Uterus (tissue), 4 donors: ENCODE measurements at places on chromosomes 13 and 19. TPM values are rescaled to one million over a fixed set of nuclear protein-coding genes. Genes with fewer than 3 reads are reported as not detected.

DNA sequence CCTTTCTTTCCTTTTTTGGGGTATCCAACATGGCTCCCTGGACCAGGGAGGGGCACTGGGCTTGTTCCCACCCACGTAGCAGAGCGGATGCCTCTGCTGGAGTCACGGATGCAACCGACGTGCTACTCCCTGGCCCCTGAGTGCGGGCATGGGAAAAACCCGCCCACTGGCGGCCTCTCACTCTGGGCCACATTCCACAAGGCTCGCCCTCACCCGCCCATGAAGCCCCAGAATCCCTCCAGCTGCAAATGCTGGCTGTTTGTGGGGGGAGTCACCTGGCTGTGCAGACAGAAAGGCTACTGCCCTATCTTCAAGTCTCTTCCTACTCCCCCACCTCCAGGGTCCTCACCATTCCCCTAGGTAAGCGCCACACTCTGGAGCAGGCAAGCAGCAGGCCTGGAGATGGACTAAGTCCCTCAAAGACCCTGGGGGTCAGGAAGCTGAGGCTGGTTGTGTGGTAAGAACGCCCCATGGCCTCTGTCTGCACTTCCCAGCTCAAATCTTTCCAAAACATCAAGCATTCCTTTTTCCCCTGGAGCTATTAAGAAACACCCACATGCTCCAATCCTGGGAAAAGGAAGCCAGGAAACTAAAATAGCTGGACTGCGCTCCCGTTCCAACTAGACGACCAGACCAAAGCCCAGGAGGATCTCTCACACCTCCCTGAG, 17.9 kb upstream of the EPHX3 start:
- DNase-seq, result peak; percentile 66

The GRIN3B gene
- 0.48 TPM for total RNA-seq

DNA sequence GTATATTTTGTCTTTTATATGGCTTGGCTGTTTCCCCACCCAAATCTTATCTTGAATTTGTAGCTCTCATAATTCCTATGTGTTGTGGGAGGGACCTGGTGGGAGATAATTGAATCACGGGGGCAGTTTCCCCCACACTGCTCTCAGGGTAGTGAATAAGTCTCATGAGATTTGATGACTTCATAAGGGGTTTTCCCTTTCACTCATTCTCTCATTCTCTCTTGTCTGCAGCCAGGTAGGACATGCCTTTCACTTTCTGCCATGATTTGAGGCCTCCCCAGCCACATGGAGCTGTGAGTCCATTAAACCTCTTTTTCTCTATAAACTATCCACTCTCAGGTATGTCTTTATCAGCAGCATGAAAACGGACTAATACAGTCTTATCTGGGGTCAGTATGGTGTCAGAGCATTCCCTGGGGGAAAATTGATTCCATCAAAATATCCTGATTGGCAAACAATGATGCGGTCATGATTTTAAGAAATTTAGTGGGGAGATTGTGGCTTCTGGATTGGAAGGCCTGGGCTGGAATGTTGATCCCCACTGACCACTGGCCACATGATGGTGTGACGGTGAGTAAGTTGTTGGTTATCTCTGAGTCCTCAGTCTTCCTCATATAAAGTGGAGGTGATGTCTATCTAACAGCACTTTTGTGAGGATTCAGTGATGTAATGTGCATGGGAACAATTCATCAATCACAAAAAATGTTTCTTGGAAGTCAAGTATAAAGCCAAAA, 27.5 kb upstream of the ANKRD10 start:
- no peak for DNase-seq

The CEACAM8 gene
- not detected for total RNA-seq

GRCh38 chr13:36163809-36164308, 32.7 kb upstream of the DCLK1 start:
- peak; percentile 33 for DNase-seq

DNA sequence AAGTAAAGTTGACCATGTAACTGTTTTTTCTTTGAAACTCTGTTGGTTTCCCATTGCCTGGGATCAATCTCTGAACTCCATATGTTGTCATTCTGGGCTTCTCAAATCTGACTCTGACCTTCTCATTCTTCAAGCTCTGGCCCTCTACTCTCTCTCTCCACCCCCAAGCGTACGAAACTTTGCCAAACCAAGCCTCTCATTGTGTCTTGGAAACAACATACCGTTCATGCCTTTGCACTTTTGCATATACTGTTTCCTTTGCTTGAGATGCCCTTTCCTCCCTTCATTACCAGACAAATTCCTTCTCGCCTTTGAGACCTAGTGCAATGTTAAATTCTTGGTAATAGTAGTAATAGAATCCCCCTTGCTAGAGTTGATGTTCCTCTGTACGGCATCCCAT, 113.7 kb downstream of the OLFM4 start:
- no peak for DNase-seq

GRCh38 chr13:59562924-59563323, 600.8 kb downstream of the DIAPH3 start:
- DNase-seq, result no peak

DNA sequence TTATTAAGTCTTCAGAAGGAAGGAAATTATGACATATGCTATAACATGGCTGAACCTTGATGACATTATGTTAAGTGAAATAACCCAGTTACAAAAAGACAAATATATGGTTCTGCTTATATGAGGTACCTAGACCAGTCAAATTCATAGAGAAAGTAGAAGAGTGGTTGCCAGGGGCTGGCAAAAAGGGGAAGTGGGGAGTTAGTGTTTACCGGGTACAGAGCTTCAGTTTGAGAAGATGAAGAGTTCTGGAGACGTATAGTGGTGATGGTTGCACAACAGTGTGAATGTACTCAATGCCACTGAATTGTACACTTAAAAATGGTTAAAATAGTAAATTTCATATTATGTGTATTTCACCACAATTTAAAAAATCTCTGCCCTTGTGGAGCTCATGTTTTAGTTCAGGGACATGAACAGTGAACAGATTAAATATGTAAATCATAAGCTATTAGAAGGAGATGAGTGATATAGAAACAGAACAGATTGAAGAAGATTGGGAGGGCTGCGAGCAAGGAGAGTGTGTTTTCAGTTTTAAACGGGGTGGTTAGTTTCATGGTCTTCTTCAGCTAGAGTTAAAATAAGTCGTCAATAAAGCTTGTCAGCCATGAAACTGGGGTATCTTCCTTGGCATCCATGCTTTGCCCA, 355.2 kb downstream of the KCNRG start:
- no peak for DNase-seq

DNA sequence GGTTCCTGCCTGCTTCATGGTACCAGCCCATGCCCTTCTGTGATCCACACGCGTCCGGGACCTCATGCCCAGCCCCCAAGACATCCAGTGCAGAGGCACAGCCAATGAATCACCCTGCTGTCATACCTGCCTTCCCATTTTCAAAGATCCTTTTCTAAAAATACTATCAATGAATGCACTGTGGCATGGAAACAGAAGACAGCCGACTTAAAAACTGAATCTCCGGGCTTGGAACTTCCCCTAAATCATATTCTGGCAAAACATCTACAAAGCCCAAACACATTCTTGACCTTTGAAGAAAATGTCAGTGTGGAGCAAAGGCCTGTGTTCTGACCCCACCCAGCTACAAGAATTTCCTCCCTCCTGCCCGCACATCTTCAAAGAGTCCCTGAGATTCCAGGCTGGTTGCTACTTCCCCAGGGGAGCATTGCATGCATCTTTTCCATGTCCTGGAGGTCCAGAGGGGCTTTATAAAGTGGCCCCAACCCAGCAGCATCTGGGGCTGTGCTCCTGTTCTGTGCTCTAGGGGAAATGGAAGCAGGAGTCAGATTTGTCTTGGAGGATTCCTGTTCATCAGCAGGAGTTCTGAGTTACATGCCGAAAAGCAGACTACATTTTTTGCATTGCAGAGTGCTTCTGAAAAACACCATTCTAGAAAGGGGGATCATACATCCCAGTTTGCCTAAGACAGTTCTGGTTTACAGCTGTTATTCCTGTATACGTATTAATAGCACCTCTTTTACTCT, 135.2 kb downstream of the USP12 start:
- no peak for DNase-seq

GRCh38 chr19:33438987-33439781, 65.7 kb downstream of the CEBPG start:
- DNase-seq, result no peak

The SBSN gene
- total RNA-seq, result not detected

GRCh38 chr13:112193463-112194166, 126.7 kb downstream of the SOX1 start:
- no peak for DNase-seq

The C19orf33 gene
- total RNA-seq, result 4.1 TPM

- DNase-seq, result peak; percentile 47
These were observed 9.9 kb upstream of the RCBTB2 start for GRCh38 chr13:48542581-48543341.

The ZNF724 gene
- total RNA-seq, result 1.5 TPM

DNA sequence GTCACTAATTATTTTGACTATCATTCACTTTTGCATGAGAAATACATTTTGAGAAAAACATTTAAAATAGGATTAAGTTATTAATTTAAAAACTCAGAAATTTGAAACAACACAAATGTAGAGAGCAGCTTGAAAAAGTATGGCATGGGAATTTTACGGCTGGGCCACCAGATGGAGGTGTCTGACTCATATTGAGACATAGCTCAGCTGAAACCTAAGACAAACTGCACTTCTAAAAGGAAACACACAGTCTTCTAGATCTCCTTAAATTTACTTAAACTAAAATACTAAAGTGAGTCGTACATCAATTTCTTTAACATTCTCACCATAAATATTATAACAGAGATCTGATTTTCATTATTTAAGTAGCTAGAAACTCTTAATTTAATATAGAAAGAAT, 41.9 kb upstream of the POSTN start:
- no peak for DNase-seq

The UGGT2 gene
- 89.8 TPM for total RNA-seq

DNA sequence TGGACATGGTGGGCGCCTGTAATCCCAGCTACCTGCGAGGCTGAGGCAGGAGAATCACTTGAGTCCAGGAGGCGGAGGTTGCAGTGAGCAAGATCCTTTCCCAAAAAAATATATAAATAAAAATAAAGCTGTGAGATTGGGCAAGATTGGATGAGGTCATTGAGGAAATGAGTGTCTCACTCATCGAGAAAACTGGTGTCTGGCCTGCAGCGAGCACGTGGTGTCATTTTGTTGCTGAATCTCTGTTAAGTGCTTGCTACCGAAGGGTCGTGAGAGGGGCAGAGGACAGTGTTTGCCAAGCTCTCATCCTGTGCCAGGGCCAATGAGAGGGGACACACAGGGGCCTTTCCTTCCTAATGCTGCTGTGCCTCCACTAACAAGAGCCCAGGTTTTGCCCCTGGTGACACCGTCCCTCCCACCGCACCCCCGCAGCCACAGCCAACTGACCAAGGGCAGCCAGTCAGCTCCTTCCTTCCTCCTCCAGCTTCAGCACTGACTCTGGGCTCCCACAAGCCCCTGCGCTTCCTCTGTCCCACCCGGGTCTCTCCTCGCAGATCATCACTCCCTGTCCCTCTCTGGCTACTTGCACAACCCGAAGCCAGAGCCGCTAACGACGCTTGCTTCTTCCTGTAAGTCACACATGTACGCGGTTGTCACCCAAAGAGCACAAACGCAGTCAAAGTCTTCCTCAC, 3.2 kb downstream of the POLD1 start:
- no peak for DNase-seq

DNA sequence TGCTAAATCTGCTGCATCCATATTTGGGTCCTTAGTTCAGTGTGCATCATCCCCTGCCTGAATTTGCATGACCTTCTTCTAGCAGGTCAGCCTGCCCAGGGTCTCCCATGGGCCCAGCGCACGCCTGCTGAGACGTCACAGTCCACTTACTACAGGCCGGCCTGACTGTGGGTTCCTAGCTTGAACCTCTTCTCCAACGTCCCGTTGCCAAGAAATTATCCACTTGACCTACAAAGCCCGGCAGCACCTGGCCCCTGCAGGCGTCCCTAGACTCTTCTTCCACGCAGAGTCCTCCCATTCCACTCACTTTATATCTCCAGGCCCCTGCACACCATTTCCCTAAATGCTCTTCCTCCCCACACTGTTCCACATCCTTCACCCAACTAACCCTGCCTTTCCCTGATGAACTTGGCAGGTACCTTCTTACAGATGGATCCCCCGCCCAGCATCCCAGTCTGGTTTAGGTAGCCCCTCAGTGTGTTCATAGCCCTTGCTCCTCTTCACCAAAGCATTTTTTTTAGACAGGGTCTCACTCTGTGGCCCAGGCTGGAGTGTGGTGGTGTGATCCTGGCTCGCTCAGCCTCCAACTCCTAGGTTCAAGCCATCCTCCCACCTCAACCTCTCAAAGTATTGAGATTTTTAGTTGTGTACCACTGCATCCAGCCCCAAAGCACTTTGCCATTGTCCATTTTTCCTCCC, 155.0 kb upstream of the SOX1 start:
- no peak for DNase-seq

DNA sequence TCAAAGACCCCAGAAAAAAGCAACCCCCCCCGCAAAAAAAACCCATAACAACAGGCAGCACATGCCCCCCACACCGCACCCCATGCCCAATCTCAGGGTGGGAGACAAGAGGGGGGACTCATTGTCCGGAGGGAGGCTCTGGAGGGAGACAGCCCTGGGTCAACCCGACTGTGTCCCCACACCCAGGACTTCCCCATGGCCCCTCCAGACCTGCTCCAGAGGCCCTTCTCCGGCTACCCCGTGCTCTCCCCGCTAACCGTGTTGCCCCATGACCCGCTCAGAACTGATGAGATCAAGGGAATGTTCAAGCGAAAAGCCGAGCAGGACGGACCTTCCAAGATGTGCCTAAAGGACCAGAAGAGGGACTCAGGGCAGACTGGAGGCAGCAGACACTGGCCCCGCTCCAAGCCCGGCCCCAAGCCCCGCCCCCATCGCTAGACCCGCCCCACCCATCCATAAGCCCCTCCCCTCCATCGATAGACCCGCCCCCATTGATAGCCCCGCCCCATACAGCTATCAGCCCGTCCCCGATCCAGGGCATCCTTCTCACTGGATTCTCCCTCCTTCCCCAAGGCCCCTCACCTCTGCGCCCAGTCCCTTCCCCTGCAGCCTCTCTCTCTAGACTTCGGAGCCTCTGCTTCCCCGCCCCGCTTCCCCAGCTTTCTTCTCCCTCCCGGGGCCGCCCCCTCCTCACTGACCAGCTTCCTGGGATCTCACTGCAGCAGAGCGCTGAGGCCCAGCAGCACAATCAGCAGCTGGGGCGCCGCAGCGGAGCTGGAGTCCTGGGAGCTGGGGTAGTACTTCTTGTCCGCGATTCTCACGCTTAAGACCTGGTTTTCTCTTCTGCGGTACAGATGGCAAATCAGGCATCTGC, 2.2 kb downstream of the BST2 start:
- no peak for DNase-seq

The NAT14 gene
- 18.1 TPM for total RNA-seq

The SLC10A2 gene
- total RNA-seq, result not detected

GRCh38 chr13:49064476-49064875, 88.8 kb downstream of the FNDC3A start:
- no peak for DNase-seq

DNA sequence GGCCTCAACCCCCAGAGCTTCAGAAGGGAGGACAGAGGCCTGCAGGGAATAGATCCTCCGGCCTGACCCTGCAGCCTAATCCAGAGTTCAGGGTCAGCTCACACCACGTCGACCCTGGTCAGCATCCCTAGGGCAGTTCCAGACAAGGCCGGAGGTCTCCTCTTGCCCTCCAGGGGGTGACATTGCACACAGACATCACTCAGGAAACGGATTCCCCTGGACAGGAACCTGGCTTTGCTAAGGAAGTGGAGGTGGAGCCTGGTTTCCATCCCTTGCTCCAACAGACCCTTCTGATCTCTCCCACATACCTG, 969 bp upstream of the CEACAM5 start:
- DNase-seq, result no peak

- no peak for DNase-seq
These were observed 24.1 kb downstream of the SULT2B1 start for GRCh38 chr19:48575931-48576622.

GRCh38 chr19:2361246-2362045, 1.4 kb downstream of the TMPRSS9 start:
- DNase-seq, result no peak

GRCh38 chr19:41703602-41704293, 4.7 kb upstream of the CEACAM5 start:
- no peak for DNase-seq
